ENCODE measurements at places on chromosomes 11 and 22. TPM values are rescaled to one million over a fixed set of nuclear protein-coding genes. Genes with fewer than 3 reads are reported as not detected.
A peak's percentile ranks its signal among the peaks of the same experiment; 100 is the strongest.

DNA sequence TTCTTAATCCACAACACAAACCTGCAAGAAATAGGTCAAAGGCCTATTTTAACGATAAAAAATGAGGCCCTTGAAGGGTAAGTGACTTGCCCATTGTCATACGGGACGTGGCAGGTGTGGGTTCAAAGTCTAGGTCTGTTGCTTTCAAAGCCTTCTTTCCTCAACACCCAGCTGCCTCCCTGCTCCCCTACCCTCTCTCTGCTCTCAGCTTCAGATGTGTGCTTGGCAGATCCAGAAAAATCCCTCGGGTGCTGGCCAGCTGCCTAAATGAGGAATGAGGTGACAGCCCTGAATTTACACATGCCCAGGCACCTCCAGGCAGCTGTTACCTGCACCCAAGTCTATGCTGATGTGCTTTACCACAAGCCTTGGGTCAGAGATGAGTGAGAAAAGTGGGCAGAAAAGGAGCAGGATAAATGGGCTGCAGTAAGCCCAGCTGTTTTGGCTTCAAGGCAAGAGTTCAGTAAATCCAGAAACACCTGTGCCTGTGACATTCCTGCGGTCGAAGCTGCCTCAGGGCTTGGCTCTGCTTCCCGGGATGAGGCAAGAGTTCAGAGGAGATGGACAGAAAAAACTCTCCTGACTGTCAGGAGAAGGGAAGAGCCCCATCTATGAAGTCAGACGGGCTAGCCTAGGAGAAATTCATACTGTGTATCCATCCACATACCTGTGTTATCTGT is 49.9 kb upstream of the LDLRAD3 start:
- no peak overlapping the region for H3K27ac ChIP-seq
- H3K27me3 ChIP-seq = peaks cover 11% of the 10 kb centered on the region
- H3K4me3 ChIP-seq = no peak overlapping the region
- no peak for DNase-seq
- H3K4me1 ChIP-seq = no peaks in the 10 kb centered on the region

DNA sequence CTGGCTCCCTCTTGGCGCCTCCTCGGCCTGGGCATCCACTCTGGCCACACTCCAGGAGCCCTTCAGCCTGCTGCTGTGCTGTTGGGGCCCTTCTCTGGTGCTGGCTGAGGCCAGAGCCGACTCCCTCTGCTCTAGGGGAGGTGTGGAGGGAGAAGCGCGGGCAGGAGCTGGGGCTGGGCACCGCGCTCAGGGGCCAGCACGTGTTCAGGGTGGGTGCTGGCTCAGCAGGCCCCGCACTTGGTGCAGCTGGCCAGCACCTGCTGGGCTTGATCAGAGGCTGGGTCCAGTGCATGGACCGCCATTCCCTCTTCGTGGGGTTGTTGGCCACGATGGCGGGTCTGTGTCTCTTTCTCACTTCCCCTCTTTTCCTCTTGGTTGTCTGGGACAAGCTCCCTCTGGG is 2381.0 kb downstream of the LRRC4C start:
- no peaks in the 10 kb centered on the region for H3K27me3 ChIP-seq
- no peaks in the 10 kb centered on the region for H3K36me3 ChIP-seq
- H3K27ac ChIP-seq = no peak overlapping the region
- H3K4me3 ChIP-seq = no peak overlapping the region

- peaks cover 10% of the 10 kb centered on the region for H3K27me3 ChIP-seq
- no peak for DNase-seq
- H3K4me3 ChIP-seq = no peak overlapping the region
- no peaks in the 10 kb centered on the region for H3K36me3 ChIP-seq
- no peak overlapping the region for H3K27ac ChIP-seq
- H3K4me1 ChIP-seq = peaks cover 11% of the 10 kb centered on the region
These were observed 282.3 kb downstream of the KIRREL3 start for GRCh38 chr11:126718276-126718675.

DNA sequence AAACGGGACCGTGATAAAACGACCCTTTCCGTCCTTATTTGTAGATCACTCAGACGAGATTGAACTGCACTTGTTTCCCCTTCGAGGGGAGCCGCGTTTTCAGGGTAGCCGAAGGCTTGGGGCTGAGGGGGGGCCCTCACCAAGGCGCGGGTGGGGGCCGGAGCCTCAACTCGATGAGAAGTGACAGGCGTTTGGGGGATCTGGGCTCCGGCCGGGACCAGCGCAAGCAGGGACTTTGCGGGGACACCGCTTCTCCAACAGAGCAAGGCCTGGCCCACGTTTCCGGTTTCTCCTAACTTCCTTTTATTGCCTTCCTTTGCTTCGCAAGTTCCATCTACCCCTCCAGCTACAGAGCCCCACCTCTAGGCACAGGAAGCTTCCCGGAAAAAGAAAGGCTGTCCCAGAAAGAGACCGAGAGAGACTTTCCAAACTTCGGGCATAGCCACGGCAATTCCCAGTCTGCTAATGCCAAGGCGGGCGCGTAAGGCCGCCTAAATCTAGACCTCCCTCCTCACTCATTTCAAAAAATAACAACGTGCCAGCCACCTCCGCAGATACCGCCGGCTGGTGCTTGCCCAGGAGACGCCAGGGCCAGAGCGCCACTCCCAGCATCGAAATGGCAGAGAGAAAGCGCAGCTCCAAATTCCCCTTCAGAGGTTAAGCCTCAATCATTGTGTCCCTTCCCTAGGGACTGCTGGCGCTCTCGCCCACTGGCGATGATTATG is 6.6 kb downstream of the PAX6 start:
- H3K36me3 ChIP-seq = peaks cover 2% of the 10 kb centered on the region
- H3K4me3 ChIP-seq = peak overlapping the region; percentile 18
- H3K27ac ChIP-seq = no peak overlapping the region
- peaks cover 17% of the 10 kb centered on the region for H3K4me1 ChIP-seq
- DNase-seq = no peak
- peaks cover 84% of the 10 kb centered on the region for H3K27me3 ChIP-seq

- no peak overlapping the region for H3K4me3 ChIP-seq
- no peak overlapping the region for H3K27ac ChIP-seq
- H3K27me3 ChIP-seq = peaks cover 14% of the 10 kb centered on the region
- no peaks in the 10 kb centered on the region for H3K36me3 ChIP-seq
- DNase-seq = no peak
These were observed 36.3 kb upstream of the SHISAL1 start for GRCh38 chr22:44348971-44349560.

GRCh38 chr11:62694455-62695167 is 5.3 kb upstream of the LRRN4CL start:
- peak overlapping the region; percentile 28 for H3K27ac ChIP-seq
- peaks cover 11% of the 10 kb centered on the region for H3K36me3 ChIP-seq
- DNase-seq = no peak

- no peak overlapping the region for H3K4me3 ChIP-seq
- H3K27me3 ChIP-seq = no peaks in the 10 kb centered on the region
- no peak overlapping the region for H3K27ac ChIP-seq
- H3K36me3 ChIP-seq = peaks cover 13% of the 10 kb centered on the region
- no peak for DNase-seq
These were observed 13.5 kb upstream of the B3GNT6 start for GRCh38 chr11:77020734-77021133.

DNA sequence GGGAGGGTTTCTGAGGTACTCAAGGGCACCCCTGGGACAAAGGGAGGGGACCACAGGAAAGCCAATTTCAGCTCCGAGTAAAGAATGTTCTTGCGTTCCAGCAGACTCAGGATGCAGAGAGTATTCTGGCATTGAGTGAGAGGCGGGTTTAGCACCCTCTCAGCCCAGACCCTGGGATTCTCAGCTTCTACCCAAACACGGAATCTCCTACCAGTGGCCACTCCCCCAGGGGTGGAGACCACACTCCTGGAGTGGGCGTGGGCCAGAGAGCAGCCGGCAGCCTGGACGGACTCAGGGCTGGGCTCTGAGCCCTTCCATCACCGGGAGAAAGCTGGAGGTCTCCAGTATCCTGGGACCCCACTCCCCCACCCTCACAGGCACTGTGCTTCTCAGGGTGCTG is 26.1 kb upstream of the TTLL12 start:
- peaks cover 4% of the 10 kb centered on the region for H3K36me3 ChIP-seq
- no peaks in the 10 kb centered on the region for H3K4me1 ChIP-seq
- peaks cover 8% of the 10 kb centered on the region for H3K27me3 ChIP-seq
- no peak for DNase-seq
- no peak overlapping the region for H3K4me3 ChIP-seq
- H3K27ac ChIP-seq = peak overlapping the region; percentile 45

- no peak overlapping the region for H3K27ac ChIP-seq
- no peak overlapping the region for H3K4me3 ChIP-seq
- H3K4me1 ChIP-seq = no peaks in the 10 kb centered on the region
- no peak for DNase-seq
These were observed 45.7 kb upstream of the LRRC32 start for GRCh38 chr11:76716268-76716667.

- H3K36me3 ChIP-seq = no peaks in the 10 kb centered on the region
- no peak overlapping the region for H3K4me3 ChIP-seq
- no peak overlapping the region for H3K27ac ChIP-seq
- DNase-seq = no peak
These were observed 571.8 kb downstream of the OPCML start for GRCh38 chr11:132960273-132961078.

DNA sequence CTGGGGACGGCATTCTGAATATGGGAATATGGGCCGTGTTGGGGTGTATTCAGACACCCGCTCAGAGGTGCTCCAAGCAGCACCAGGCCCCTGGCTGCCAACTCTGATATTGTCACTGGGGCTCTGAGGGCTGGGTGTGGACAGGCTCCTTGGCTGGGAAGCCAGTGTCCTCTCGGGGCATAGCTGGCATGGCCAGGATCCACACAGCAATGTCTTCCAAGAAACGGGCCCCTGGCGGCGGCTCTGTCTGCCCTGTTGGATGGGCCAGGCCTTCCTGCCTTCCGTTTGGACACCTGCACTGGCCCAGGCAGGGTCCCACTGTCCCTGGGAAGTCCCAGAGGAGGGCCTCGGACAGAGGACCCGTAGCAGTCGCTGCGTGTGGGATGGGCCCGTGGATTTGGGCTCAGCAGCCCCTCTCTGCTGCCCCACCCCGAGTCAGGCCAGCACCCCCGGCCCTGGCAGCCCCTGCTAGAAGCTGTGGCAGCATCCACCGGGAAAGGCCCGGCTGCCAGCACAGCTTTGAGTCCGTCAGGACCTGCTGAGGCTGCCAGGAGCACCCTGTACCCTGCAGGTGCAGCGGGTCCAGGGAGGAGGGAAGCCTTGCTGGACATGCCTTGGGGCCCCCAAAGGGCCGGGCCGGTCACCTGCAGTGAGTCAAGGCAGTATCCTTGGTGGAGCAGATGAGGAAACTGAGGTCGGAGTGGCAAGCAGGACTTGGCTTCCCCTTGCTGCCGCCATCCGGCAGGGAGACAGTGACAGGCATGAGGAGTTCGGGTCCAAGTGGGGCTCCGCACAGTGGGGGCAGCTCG is 4.1 kb downstream of the PANX2 start:
- peaks cover 3% of the 10 kb centered on the region for H3K4me1 ChIP-seq
- no peak for DNase-seq
- H3K36me3 ChIP-seq = peaks cover 2% of the 10 kb centered on the region
- H3K27me3 ChIP-seq = no peaks in the 10 kb centered on the region
- no peak overlapping the region for H3K27ac ChIP-seq

ENDOD1 gene
- total RNA-seq = 48.0 TPM

DBX1 gene
- not detected for total RNA-seq

CALCA gene
- not detected for total RNA-seq

OR51E1 gene
- total RNA-seq = 0.22 TPM

SYTL2 gene
- total RNA-seq = 23.8 TPM

TRIM51 gene
- total RNA-seq = not detected
